ENCODE measurements at places on chromosomes 12 and 14.

GRCh38 chr12:100199023-100199346, 1.6 kb upstream of the ACTR6 start:
- no peak for DNase-seq

DNA sequence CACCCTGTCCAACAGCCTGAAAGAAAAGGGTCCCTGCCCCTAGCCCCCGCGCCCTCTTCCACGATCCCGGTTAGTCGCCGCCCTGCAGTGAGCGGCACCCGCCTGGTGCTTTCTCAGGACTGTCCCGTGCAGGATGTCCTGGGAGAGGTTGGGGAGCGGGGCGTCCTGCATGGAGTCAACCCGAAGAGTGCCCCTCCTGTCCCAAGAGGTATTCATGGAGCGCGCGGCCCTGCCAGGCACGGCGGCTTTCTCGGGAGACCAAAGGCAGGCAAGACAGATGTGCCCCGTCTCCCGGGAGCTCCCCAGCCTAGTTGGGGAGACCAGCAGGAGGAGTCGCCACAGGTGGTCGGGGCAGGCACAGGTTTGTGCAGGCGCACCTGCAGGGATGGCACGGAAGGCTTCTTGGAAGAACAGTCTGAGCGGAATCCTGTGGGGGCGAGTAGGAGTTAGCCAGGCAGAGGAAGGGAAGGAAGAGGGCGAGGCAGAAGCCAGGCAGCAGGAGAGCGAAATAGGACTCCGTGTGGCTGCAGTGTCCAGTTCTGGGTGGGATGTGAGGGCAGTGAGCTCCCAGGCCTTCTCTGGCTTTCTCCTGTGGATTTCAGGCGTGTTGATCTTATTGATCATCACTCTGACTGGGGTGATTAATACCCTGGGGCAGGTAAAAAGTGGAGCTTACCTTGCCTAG, 723 bp downstream of the SIVA1 start:
- DNase-seq = no peak

DNA sequence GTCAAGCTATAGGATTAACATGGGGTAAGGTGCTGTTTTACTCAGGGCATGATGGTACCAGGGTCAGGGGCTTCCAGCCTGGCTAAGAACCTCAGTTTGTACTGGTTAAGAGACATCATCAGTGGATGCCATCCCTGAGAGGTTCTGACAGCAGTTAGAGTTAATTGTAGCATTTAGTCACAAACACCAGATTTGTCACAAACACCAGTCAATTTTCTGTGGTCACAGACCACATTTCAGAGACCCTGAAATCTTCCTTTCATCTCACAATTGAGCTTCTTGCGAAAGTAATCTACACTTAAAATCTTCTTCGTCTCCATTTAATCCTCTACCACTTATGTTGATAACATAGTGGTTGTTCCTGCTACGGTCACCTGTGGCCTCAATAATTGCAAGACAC, 143.0 kb upstream of the EGLN3 start:
- DNase-seq = no peak

GRCh38 chr14:23381871-23382270, 5.0 kb downstream of the CMTM5 start:
- DNase-seq = no peak

GRCh38 chr14:41868396-41868795, 261.7 kb downstream of the LRFN5 start:
- no peak for DNase-seq

GRCh38 chr14:30162066-30162465, 234.4 kb upstream of the PRKD1 start:
- no peak for DNase-seq

- DNase-seq = no peak
Measured at GRCh38 chr12:108567406-108568337, 5.3 kb downstream of the ISCU start.

- DNase-seq = no peak
Measured at GRCh38 chr12:120126635-120127005, 10.1 kb upstream of the RAB35 start.

GRCh38 chr14:61203081-61203753, 77.9 kb downstream of the TMEM30B start:
- DNase-seq = no peak

- peak; percentile 84 for DNase-seq
Measured at GRCh38 chr12:62190689-62191490, 69.3 kb upstream of the USP15 start.

GRCh38 chr12:71160585-71160984, 2.8 kb upstream of the TSPAN8 start:
- DNase-seq = no peak

- DNase-seq = no peak
Measured at GRCh38 chr12:23083267-23083666, 458.3 kb downstream of the ETNK1 start.

GRCh38 chr14:85280074-85280473, 249.9 kb upstream of the FLRT2 start:
- no peak for DNase-seq

DNA sequence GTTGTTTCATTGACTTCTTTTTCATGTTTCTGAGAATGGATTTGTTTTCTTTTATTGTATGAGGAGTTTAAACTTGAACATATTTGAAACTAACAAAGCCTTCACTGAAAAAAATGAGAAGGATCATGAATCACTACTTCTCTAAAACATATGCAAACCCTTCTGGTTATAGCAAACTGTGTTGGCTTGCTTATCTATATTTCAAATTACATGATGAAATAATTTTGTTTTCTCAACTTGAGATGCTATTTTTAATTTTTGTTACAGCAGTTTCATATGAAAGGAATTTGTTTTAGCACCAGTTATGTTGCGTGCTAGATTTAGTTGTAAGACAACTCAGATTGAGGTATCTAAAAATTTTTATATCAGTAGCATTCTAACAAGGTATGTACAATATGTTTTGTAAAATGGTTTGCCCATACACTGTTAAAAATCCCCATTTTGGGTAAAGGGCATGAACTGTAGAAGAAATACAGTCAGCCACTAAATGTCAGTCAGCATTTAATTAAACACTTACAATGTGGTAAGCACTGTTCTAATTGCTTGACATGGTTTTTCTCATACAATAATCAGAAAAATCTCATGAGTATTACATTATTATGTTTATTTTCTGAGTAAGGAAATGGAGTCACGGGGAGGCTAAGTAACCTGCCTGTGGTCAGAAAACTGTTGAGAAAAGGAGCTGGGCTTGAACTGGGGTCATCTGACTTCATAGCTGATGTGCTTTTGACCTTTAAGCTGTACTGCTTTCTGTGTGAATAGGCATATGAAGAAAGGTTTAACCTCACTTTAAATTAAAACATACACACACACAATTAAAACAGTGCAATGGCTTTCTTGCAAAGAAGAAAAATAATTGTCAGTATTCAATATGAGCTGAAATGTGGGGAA, 105.7 kb downstream of the PLEKHA5 start:
- DNase-seq = no peak

DNA sequence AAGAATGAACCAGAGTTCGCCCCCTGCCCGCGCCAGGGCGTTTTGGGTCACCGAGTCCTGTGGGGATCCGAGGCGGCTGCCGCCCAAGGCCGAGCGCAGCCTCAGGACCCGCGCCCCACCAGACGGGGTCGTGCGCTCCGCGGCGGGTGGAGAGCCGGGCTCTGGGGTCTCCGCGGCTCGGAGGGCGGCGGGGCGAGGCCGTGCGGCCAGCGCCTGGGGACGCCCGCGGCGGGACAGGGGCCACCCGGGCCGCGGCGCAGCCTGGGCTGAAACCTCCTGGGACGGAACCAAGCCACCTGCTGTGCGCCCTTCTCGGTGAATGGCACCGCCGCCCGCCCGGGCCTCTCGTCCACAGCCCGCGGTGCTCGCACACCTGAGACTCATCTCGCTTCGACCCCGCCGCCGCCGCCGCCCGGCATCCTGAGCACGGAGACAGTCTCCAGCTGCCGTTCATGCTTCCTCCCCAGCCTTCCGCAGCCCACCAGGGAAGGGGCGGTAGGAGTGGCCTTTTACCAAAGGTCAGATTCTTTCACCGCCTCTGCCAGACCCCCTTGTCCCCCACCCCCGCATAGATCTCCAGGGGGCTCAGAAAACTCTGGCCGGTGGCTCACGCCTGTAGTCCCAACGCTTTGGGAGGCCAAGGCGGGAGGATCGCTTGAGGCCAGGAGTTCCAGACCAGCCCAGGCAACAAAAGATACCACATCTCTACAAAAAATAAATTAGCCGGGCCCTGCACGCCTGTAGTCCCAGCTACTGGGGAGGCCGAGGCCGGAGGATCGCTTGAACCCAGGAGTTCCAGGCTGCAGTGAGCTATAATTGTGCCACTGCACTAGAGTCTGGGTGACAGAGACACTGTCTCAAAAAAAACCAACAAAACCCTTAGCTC, 901 bp downstream of the B3GNT4 start:
- DNase-seq = peak; percentile 88

Data from upper lobe of left lung (tissue), 6 donors.